ENCODE measurements at places on chromosomes 6 and 20.
A peak's percentile ranks its signal among the peaks of the same experiment; 100 is the strongest.

- no peak for DNase-seq
Observed at GRCh38 chr6:163994566-163994965, 580.0 kb downstream of the QKI start.

DNA sequence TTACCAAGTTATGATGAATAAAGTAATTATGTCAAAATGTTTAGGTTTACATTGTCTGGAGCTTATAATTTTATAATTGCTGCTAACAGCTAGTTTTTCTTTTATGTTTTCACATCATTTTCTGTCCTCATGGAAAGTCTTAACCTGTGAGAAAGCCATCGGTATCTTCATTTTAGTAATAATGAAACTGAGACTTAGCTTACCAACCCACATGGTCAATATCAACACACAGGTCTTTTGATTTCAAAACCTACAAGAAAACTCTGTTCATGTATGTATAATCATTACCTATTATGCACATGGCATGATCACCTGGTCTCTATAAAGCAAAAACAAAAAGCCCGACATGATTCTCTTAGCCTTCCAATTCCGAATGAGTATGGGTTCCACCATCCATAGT, 61.9 kb downstream of the KCNQ5 start:
- DNase-seq = no peak

- no peak for DNase-seq
Observed at GRCh38 chr6:87498048-87498447, 25.3 kb downstream of the SLC35A1 start.

GRCh38 chr20:50191065-50191543, 474 bp downstream of the CEBPB start:
- no peak for DNase-seq

DNA sequence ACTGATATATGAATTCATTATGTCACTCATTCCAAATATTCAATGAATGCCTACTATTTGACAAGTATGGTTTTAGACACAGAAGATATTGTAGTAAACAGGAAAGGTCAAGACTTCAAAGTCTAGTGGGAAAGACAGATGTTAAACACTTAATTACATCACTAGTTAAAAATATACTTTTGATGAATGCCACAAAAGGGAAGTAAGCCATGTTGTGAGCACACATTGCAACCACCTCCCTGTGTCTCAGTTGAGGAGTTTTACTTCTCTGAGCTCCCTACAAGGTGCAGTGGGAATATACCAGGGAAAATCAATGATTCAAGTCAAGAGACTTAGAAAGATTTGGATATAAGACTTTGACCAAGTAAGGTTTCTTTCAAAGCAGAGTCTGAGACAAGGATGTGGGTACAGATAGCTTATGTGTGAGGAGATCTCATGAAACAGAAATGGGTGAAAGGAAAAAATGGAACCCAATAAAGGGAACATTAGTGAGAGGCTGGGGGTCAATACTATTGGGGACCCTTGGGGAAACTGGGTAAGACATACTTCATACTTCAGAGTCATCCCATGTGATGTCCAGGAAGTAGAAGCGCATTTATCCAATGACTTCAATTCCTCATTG, 503.7 kb downstream of the KIF16B start:
- no peak for DNase-seq

GRCh38 chr6:136230219-136230853, 19.8 kb downstream of the MTFR2 start:
- DNase-seq = no peak

DNA sequence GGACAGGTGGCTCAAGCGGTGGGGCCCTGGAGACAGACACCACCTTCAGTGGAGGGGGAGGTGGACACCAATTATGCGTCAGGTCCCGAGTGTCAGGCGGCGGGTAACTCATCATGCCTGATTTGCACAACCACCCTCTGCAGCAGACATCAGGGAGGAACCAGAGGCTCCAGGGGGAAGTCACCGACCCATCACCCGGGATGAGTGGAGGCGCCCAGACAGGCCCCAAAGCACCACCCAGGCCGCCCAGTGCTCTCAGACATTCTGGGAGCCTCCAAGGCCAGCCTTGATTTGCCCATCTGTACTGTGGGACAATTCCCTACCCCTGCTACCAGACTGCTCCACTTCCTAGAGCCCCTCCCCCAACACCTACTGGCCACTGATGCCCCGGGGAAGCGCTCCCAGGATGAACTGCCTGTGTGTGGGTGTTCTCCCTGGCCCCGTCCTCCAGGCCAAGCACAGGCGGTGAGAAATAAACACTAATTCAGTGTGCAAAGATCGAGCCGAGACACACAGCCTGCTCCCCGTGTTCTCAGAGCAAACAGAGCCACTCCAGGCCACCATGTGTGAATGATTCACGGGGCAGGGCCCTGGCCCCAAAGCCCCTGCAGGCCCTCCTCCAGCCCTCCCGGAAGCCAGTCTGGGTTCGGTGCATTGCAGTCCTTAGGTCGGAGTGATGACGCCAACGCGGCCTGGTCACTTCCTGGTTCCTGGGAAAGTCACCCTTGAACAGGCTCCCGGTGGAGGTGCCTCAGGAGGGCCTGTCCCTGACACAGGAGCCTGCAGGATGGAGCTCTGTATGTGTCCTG, 107.2 kb downstream of the ASXL1 start:
- peak; percentile 44 for DNase-seq

DNA sequence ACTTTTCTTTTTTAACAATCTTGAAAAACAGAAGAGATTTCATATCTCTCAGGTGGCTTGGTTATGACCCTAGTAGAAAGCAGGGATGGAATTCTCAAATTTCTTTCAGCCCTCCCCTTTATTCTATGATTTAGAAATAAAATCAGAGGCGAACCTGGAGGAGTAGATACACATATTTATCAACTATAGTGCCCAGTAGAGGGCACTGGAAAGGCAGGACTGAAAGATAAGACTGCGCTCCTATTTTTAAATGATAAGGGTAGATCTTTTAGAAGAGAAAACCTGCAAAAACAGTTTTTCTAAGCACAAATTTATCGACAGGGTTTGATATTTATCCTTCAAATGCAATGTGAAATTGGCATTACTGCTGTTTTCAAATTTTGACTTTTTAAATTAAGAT, 1296.6 kb downstream of the EPHA7 start:
- DNase-seq = no peak

DNA sequence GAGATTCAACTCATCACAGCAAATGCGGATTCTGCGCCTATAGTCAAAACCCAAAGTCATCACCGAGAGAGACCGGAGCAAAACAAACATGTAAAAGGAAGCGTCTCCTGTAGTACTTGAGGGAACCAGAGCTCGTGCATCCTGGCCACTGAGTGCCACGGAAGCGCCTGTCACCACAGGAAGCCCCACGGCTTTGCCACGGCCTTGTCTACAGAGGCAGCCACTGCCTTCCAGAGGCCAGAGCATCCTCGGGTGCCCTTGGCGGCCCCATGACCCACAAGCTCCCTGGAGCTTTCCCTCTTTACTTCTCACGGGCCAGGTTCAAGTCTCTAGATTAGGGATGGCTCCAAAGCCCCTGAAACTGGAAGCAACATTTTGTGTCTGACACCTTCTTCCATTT, 7.5 kb downstream of the TCFL5 start:
- DNase-seq = no peak

DNA sequence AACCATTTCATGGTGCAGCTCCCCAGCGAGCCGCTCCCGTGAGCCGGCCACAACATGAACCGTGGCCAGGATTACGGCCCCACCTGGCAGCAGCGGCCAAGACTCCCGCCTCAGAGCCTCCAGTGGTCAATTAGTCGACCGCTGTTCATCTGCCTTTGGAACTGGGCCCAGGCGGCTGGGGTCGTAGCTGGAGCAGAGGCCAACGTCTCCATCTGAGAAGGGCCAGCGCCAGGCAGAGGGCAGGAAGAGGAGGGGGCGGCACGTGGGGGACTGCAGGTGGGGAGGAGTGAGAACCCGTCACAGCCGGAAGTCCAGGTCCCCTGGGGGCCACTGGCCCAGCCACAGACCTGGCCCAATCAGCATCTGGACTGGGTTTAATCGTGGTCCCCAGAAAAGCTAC, 184.3 kb downstream of the TAF4 start:
- no peak for DNase-seq

DNA sequence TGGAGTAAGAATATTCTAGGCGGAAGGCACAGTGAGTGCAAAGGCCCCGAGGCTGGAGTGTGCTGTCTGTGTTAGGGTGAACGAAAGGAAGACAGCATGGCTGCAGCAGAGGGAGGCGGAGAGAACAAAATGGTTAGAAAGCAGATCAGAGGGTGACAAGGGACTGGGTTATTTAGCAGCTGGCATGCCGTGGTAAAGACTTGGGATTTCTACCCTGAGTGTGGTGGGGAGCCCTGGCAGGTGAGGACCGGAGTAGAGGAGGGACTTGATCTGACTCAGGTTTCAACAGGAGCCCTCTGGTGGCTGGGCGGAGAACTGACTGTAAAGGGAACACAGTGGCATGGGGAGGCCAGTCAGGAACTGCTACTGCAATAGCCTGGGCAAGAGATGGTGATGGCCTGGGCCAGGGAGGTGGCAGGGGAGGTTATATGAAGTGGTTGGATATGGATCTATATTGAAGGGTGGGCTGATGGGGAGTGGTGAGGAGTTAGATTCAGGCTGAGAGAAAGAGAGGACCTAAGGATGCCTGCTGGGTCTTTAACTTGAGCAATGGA, 38.0 kb downstream of the PIM1 start:
- DNase-seq = peak; percentile 65

DNA sequence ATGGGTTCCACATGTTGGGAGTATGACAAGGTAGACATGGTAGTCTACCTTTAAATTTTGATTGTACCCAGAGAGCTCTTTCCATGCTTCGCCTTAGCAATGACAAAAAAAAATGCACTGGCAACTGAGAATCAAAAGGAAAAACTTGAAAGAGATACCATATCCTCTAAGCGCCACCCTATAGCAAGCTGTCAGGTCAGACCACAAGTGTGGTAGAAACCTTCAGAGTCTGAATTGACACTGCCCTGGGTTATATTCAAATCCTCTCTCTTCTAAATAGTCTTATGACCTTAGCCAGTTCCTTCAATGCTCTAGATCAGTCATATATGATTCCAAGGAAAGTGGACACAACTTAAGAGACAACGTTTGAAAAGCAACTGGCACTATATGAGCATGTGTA, 45.6 kb upstream of the SMLR1 start:
- no peak for DNase-seq

GRCh38 chr6:30857549-30857948, 26.8 kb upstream of the DDR1 start:
- DNase-seq = no peak

DNA sequence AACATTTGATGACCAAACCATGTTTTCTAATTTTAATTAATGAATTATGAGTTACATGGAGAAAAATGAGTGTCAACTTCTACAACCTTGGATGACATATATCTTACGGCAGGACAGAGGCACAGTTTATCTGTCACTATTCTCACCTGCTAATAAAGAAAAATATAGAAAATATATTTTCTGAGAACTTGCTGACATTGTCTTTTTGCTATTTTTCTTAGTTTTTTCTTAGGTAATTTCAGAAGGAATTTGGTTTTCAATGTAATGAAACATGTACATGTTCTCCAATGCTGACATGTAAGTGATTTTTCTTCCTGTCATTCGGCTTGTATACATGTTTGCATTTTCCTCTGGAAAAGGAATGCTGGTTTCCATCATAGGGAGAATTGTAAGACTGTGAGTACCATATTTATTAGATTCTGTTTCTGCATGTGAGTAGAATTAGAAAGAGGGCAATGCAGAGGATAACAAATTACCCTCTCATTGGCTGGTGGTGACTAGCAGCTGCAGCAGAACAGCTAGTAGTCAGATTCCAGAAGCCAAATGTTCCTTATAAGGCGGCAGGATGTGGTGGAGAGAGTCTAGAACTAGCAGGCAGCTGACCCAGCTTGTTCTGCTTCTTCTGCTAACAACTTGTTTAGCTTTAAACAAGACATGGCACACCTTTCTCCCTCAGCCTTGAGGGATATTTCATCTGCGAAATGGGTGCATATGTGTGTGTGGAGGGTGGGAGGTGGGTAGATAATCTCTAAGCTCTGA, 132.8 kb upstream of the SPACA1 start:
- DNase-seq = no peak

DNA sequence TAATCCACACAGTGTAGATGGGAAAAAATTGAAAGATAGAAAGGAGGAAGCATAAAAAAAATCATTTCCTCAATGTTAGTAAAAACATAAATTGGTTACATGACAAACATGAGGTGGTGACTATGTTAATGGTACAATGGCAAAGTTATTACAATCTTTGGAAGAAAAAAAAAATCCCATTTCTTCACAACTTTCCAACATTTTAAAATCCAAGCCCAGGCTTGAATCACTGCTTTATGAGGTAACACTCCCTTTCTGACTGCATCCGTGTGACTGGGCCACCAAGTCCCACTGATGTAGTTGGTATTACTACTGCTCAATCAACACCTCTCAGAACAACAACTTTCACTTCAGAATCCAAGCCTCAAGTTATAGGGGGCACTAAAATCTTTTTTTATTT, 160.4 kb downstream of the BTBD9 start:
- DNase-seq = no peak

DNA sequence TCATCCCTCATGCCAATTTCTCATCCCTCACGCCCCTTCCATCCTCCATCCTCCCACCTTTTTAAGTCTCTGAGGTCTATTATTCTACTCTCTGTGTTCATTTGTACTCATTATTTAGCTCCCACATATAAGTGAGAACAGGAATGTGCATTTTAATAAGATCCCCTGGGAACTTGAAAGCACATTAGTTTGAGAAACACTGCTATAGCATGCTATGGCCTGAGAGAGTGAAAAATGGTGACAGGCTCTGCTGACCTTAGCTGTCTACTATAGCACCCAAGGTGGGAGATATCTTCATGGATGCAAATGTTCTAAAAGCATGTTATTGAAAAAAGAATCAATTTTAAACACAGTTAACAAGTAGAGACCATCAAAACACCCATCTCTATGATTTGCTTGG, 712.0 kb downstream of the TFAP2A start:
- no peak for DNase-seq

GRCh38 chr6:107800564-107801164, 23.4 kb downstream of the SCML4 start:
- no peak for DNase-seq

- DNase-seq = no peak
Observed at GRCh38 chr6:90537723-90538258, 49.1 kb downstream of the MAP3K7 start.

- no peak for DNase-seq
Observed at GRCh38 chr6:130434174-130434873, 68.5 kb downstream of the TMEM200A start.

- no peak for DNase-seq
Observed at GRCh38 chr20:57868310-57868709, 158.5 kb upstream of the PMEPA1 start.
